ENCODE measurements at places on chromosomes 16 and 17.

DNA sequence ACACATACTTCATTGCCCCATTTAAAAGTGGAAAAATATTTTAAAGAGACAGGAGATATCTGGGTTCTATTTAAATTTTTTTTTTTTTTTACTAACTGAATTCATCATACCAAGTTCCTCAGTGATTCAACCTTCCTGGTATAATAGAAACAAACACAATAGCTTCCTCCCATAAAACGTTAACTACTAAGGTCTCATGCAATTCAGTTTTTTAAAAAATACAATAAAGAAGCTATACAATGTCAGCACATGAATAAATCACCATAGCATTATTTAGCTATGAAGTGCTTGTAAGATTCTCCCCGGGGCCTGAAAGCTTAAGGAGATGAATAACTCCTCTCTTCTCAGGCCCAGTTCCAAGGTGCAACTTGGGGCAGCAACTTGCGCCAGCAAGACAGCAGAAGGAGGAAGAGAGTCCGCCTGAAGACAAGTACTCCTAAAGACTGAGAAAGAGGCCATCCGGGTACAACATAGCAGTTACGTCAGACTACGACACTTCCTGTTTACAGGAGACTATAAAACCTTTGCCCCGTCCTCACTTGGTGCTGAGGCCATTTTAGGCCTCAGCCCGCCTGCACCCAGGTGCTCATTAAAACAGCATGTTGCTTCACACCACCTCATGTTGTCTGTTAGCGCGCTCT is 81.5 kb downstream of the MYO1D start:
- no peak for DNase-seq

DNA sequence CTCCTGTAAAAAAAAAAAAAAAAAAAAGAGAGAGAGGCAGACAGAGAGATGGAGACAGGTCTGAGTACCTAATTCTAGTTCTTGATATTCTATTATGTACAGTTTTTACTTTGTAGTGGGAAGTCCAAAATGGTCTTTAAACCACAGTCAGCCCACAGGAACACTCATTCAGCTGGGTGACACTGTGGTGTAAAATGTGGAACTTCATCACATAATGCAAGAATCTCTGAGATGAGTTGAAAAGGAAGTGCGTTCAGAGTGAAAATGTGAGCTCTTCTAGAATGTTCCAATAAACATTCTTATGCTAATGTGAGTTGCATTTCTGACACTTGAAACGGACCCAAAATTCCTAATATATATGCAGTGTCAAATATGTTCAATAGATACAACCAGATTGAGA is 972.1 kb downstream of the CDH11 start:
- no peak for DNase-seq

GRCh38 chr17:45405250-45406086 is 27.2 kb downstream of the ARHGAP27 start:
- DNase-seq, result no peak

- no peak for DNase-seq
Observed at GRCh38 chr17:15468126-15468525, 705 bp upstream of the CDRT4 start.

DNA sequence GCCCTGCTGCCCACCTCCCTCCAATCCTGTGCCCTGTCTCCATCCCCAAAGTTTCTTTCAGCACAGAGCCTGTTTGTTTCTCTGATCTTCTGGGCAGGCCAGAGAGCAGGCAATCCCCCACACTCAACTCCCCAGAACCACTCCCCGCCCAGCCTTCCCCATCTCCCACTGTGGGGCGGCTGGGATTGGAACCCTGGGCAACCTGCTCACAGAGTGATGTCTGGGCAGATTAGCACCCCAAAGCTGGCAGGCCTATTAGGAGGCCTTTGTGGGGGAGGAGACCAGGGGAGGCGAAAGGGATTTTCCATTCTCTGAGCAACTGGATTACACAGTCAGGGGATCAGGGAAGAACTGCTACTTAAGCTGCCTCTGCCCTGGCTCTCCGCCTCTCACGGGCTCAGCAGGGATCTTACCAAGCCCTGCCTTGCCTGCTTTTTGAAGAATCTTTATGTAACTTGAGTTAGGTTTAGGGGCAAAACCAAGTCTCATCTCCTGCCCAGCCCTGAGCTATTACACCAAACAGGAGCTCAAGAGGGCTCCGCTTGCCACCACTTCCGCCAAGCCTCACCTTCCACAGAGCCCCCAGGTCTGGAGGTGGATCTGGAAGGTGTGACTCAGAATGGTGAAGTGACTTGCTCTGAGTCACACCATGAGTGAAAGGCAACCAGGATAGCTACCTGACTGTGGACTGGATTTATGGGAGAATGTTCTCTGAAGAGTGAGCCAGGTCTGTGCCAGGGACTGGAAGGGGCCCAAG is 16.0 kb upstream of the LHX1 start:
- peak; percentile 17 for DNase-seq

- DNase-seq, result no peak
Observed at GRCh38 chr17:7742729-7743128, 25.2 kb downstream of the DNAH2 start.

- no peak for DNase-seq
Observed at GRCh38 chr17:28426081-28426519, 20.1 kb upstream of the SLC46A1 start.

DNA sequence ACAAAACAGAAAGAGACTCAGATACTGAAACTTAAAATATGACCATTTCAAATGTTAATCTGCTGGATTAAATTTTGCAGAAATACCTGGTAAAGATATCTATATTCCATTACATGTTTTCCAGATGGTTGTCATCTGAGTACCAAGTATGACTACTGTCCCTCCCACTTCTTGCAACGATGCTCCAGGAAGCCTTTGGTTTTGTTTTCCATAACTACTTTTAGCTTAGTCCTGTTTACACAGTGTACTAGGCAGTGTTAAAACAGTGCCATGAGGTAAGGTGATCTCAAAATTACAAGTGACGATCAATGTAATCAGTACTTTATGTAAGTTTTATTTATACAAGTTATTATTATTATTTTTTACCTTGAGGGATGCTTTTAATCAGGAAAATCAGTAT is 17.8 kb downstream of the SMARCE1 start:
- DNase-seq, result no peak

DNA sequence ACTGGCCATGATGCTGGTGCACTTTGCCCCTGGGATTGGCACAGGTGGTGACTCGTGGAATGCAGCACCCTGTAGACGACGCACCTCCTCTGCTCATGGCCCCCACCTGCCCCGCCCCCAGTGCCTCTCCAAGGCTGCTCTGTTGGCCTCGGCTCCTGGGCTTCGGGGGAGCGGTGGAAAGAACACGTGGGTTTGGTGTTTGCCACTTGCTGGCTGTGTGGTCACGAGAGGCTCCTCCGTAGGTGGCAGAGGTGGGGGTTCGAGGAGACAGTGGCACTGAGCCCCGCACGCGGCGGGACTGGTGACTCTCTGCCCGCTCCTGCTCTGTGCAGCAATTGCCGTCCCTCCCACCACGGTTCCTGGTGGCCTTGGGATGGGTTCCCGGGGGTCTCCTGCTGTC is 82.8 kb upstream of the ZNF750 start:
- no peak for DNase-seq

GRCh38 chr17:51435171-51435552 is 174.8 kb downstream of the UTP18 start:
- DNase-seq, result no peak

DNA sequence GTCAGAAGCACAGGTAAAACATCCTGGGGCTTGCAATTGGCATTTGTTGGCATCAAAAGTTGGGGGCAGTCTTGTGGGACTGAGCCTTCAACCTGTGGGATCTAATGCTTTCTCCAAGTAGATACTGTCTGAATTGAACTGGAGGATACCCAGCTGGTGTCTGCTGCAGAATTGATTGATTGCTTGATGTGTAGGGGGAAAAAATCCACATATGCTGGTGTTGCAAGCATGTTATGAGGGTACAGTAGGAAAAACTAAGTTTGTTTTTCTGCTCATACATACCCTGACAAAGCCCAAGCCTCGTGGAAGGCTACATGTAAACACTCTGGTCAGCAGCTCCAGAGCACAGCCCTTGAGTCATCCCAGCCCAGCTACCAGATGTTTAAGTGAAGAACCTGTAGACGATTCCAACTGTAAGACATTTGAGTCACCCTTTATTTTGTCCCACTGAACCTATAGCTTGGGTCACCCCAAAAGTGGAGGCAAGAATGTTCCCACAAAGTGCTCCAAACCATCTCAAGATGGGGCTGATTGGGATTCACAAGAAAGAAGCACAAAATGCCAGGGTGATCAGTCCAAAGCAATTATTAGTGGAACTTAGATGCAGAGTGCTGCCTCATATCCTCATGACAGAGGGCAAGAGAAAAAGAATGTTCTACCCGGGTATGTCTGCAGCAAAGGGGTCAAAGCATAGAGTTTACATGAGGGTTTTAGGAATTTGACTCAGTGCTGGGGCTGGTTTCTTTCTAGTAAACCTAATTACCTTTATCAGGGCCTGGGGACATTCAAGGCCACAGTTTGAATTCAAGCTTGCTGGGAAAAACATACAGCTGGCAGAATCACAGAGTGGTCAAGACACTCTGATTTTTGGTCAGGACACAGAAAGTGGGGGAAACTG is 9.6 kb upstream of the APPBP2 start:
- DNase-seq, result no peak

DNA sequence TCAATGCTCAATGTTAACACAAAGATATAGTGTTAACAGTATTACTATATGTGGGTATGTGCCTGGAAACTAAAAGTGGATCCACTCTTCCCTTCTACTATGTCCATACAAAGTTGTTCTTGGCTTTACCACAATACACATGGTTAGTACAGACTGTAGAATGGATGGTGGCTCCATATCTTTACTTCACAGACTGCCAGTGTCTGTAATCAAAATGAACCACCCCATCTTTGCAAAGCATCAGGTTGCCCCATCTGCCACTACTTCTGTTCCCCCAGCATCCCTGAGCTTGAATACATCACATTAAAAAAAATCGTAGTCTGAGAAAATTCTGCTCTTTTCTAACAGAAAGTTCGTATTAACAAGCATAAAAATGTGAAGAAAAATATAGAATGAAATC is 30.0 kb downstream of the USP32 start:
- no peak for DNase-seq

GRCh38 chr16:10171221-10171620 is 11.0 kb downstream of the GRIN2A start:
- no peak for DNase-seq

DNA sequence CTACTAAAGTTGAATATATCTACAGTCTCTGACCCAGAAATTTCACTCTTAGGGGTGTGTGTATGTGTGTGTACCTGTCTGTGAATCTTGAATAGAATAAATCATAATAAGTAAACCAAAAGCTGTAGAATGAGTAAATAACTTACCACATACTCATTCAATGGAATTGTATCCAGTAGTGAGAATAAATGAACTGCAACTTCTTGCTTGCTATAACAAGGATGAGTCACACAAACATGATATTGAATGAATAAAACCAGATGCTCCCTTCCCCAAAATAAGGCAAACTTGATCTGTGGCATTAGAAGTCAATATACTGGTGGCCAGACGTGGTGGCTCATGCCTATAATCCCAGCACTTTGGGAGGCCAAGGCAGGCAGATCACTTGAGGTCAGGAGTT is 259.8 kb upstream of the MON1B start:
- DNase-seq, result no peak

DNA sequence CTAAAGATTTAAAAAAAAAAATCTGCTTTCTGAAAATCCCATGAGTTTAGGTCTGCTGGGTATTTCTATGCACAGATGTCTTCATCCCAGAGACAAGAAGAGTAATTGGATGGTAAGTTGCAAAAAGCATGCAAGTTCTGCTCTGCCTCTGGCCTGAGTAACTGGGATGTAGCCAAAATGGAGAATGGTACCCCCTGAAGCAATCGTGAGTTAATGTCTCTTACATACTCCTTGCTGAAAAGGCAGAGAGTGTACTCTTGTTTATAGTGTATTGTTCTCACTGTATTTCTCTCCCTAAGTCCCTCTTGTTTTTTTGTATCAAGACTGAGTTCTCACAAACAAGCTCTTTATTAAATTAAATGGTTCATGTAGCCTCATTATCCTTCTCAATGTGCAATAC is 259.0 kb downstream of the IRX3 start:
- DNase-seq, result no peak

DNA sequence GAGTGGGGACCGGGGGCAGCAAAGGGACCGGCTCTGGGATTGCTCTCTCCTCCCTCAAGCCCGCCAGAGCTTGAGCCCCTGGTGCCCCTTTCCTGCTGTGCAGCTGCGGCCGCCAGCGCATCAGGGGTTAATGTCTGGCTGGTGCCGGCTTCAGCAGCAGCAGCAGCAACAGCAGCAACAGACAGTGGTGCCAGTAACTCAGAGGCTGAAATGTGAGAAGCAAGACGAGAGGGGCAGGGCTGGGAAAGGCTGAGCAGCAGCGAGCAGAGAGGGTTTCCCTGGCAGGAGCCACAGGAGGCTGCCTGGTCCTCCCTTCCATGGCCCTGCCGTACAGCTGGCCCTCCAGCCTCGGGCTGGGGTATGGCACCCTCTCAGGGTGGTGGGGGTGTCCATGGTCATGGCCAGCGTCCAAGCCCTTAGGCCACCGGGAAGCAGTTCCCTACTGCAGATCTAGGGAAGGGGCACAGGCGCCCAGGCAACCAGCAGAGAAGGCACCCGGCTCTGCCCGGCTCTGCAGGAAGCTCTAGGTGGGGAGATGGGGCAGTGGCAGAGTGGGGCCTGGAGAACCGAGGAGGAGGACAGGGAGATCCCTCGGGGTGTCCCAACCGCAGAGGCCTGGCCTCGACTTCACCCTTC is 21.1 kb upstream of the TFAP4 start:
- DNase-seq, result no peak

DNA sequence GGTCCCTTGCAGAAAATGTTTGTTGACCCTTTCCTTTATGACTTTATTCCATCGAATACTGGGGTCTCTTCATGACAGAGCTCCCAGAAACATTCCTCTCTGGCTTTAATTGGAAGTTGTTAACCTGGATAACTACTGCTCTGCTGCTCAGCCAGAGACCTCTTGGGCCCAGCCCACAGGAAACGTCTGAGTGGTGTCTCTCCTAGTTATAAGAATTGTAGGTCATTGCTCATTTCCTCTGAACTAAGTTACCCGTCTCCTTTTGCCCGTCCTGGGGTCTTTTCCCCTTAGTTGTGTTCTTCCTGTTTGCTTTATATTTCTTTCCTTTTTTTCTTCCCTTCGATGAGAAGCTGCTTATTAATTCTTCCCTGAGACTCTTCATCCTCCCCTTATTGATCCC is 9.0 kb downstream of the MAP2K6 start:
- DNase-seq, result no peak

DNA sequence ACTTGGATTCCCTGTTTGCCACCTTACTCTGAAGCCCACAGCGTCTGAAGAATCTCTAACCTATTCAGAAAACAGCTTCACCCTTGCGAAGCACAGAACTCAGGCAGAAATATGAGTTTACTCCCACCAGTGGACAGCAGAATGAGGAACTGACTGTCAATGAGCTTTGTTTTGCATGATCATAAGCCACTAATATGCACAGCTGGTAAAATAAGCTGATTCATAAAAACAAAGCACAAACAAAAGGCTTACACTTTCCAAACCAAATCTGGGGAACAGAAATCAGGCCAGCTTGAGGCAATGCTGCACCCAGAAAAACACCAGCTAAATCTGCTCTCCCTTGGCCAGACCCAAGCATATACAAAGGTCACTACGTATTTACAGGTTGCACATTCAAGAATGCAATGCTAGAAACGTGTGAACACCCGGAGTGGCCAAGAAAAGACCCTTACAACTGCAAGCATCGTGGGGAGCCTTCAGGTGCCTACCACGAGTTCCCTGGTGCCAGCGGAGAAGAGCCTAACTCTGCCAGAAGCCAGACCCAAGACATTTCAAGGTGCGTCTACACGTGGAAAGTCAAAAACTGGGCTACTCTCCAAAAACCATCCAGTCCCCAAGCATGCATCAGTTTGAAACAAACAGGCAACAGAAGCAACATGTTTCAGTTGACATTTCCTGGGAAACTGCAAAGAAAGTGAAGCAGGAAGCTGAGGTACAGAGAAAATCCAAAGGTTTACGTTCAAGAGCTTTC is 207.1 kb downstream of the ZFHX3 start:
- DNase-seq, result no peak

- DNase-seq, result no peak
Observed at GRCh38 chr17:50952013-50952412, 85.9 kb upstream of the TOB1 start.
